ENCODE measurements at places on chromosomes 2 and 18.

DNA sequence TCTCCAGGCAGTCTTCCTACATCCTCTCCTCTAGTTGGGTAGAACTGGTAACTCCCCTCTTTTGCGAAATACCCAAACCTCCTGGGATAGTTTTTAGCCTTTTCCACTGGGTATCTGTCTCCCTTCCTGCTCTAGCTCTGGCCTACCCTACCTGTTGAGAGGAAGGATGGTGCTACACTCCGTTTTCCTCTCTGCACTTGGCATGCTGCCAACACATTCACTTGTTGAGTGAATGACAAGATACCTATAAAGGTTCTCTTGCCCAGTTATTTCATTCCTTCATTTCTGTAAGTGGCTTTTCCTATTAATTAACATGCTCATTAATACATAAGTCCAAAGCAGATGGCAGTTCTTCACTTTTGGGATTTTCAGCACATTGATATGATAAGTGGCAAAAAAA is 293.8 kb downstream of the CNTNAP5 start:
- no peak for DNase-seq

DNA sequence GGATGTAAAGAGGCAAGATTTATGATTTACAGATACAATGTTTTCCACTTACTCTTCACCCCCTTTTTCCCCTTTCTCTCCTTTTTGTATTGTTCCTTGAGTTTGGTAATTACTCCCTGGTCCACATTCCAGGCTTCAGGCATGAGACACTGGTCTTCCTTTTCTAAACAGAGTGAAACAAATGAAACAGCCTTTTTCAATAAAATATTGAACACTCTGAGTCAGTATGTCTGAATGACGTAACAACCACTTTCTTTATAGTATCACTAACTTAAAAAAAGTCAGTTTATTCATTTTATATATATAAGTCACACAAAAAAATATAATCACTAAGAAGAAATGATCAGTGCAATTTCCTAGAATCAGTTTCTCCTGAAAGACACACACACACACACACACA is 79.7 kb downstream of the STRN start:
- no peak for DNase-seq

DNA sequence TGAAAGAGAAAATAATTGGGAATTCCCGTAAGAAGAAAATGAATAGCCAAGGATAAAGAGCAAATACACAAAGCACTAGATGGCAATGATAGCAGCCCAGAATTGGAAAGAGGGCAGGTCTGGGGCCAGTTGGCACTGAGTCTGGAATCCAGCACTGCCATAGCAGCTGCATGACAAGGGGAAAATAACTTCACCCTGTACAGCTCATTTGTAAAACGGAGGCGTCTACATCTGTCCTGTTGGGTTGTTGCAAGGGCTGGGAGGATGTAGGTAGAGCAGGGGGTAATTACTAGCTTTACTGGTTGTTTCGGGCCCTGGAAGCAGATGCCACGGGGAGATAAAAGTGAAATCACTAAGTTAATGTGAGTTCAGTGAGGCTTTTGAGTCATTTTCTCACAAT is 110.0 kb upstream of the RASGRP3 start:
- no peak for DNase-seq

DNA sequence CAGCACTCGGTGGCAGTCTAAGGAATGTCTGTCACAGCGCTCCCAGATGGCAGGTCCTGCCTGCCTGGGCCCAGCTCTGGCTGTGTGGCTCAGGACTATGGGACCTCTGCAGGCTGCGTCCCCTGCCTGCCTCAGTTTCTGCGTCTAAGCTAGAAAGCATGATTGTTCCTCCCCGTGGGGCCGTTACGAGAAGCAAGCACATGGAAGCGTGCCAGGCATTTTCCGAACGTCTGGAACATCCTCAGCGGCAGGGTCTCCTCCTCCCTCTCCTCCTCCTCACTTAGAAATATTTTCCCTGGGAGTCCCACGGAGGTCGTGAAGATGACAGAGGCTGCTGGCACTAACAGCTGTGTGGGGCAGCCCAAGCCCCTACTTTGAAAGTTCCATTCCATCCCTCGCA is 43.3 kb downstream of the LRRFIP1 start:
- no peak for DNase-seq

DNA sequence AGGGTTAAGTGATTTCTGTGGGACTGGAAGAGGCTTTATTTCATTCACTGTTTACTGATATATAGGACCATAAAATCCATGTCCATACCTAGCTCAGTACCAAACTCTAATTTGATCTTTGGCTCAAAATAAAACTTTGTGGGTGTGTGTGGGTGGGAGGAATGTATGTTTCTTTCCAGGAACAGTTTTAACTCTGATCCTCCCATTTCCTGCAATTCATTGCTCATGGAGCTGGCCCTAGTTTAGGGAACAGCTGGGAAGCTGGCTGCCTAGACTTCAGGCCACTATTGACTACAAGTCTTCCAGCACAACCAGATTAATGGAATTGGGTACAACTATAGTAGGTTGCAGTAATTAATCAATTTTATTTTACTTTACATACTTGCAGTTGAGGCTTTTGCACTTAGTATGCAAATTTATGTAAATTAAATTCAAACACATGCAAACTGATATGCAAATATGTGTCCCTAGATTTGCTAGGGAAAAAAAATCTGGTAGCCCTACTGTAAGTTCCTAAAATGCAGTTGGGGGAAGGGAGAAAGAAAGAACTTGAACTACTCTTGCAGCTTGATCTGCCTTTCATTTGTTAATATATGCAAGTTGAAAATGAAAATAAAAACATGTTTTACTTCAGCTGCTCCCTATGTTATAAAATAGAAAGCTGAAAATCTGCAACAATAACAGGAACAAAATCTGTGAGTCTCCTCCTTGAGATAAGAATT is 1070.3 kb upstream of the CELF4 start:
- peak; percentile 19 for DNase-seq

GRCh38 chr2:158498043-158498748 is 41.4 kb downstream of the PKP4 start:
- no peak for DNase-seq

- peak; percentile 62 for DNase-seq
Observed at GRCh38 chr18:62037989-62038778, 145.4 kb upstream of the RNF152 start.

- no peak for DNase-seq
Observed at GRCh38 chr2:47720036-47720435, 62.9 kb upstream of the MSH6 start.

- peak; percentile 43 for DNase-seq
Observed at GRCh38 chr18:57542126-57542525, 44.4 kb downstream of the FECH start.

GRCh38 chr2:106342831-106343251 is 125.4 kb downstream of the RGPD3 start:
- DNase-seq = no peak

DNA sequence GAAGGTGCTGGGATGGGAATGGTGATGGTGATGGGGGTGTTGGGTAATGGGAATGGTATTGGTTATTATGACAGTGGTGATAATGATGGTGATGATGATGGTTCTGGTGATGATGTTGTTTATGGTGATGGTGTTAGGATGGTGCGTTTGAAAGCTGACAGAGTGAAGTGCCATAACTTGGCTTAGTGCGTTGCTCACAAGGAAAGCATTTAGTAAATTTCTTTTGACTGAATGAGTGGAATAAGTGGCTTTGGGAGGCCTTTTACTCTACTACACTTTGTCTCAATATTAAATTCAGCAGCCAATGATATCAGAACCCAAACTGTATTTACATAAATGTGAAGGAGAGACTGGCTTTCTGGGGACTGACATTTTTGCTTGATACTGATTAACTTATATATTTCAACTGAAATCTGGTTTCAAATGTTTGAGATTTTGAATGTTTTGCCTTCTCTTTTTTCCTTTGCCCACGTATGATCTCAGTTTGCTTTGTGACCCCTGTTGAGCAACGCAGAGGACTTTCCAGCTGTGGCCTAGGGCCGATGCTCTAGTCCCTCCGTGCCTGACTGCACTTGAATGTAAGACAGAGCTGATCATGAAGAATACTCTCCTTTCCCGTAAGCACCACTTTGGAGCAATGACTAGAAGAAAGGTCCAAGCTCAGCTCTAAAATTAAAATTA is 128.5 kb upstream of the SH3BP4 start:
- no peak for DNase-seq

DNA sequence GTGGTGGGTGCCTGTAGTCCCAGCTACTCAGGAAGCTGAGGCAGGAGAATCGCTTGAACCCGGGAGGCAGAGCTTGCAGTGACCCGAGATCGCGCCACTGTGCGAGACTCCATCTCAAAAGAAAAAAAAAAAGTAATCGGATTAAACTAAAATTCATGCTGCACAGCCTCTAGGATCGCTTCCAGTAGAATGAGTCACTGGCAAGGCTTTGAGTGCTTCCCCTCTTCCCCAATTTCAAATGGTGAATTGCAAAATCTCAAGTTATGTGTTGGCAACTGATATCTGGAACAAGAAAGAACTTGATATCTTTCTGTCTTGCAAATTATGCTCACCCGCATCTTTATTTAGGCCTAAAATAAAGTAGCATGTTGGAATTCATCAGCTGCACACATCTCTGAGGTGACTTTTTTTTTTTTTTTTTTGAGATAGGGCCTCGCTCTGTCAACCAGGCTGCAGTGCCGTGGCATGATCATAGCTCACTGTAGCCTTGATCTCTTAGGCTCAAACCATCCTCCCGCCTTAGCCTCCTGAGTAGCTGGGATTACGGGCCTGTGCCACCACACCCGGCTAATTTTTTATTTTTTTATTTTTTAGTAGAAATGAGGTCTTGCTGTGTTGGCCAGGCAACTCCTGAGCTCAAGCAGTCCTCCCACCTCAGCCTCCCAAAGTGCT is 12.7 kb downstream of the TTC39C start:
- DNase-seq = peak; percentile 90

DNA sequence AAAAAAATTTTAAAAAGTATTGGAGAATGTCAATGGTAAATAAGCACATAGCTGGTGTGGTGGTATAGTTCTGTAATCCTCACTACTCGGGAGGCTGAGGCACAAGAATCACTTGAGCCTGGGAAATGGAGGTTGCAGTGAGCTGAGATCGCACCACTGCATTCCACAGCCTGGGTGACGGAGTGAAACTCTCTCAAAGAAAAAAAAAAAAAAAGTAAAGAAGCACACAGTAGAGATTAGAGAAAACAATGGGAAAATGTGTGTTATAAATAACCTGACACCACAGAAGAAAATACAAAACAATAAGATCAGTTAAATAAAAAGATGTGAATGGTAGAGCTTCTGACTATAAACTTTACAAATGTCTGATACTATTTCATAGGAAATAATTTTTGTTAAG is 163.7 kb upstream of the WDSUB1 start:
- no peak for DNase-seq

DNA sequence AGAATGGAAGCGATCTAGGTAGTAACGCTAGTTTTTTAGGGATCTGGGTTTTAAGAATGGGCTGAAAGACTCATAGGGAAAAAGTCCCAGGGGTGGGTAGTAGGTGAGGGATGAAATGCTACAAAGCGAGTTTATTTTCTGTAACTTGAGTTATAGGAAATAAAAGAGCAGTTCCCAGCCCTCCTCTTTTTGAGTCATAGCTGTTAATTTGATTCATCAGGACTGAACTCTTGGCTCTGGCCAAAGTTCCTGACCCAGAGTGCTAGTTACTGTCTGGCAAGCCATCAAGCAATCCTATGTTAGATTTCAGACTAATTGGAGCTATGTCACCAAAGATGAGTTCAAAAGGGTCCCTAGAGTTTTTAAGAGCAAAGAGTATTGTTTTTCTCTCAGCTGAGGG is 17.4 kb upstream of the NOSTRIN start:
- peak; percentile 64 for DNase-seq

- DNase-seq = peak; percentile 62
Observed at GRCh38 chr18:11271954-11272353, 122.6 kb upstream of the PIEZO2 start.

DNA sequence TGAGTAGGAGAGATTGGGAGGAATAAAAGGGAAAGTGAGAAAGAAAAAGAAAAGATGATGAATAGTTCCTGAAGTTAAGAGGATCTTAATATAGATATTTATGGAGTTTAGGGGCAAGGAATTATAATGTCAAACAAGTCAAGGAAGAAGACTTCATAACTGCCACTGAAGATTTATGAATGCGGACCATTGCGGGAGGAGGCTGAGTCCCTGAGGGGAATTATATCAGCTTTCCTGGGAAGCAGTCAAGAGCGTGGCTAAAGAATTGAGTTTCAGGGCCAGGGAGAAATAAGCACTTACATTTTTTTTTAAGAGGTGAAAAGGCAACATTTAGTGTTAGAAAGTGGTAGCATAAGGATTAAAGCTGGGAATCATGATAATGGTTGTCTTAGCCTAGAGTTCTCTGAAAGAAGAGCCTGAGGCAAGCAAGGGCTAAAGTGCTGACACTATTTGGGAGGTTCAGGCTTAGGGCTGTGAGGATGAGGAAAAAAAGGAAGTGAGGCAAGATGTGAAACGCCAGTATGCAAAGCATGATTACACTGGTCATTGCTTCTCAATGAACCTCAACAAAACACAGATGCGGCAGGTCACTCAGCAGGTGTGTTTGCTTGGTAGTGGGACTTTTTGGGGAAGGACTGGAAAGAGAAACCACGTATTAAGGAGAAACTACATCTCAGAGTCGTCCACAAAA is 217.1 kb downstream of the SLC4A3 start:
- no peak for DNase-seq

GRCh38 chr2:116719836-116720235 is 1094.7 kb upstream of the DDX18 start:
- DNase-seq = no peak

DNA sequence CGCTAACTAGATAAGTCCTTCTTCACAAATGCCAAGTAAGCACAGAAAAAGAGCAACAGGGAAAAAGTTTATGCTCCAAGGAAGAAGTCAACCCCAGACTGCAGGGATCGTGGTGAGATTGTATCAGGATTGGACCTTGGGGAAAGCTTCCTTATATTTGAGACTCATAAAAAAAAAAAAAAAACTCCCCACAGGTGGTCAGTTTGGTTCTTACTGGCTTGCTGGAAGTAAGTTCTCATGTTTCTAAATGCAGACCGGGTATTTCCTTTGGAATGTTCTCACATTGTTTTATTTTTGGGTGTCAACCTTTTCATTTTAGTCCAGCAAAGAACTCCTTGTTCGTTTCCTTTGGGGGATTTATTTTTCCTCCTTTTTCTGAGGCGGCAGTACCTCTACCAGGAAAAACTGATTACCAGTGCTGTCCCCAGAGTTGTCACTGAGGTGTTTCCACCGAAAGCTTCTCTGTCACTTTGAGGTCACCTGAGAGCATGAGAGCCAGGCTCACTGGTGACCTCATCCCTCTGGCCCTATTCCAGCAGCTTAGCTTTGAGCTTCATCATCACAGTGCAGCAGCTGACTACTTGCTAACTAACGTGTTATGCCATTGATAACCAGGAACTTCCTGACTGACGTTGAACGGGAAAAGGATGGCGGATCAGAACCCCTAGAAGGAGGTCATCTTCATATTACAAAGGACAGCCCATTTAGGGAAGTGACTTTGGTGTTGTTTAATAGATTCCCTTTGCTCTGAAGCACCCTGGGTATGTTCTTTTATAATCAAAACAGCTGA is 16.8 kb upstream of the ATP8B1 start:
- DNase-seq = peak; percentile 81

DNA sequence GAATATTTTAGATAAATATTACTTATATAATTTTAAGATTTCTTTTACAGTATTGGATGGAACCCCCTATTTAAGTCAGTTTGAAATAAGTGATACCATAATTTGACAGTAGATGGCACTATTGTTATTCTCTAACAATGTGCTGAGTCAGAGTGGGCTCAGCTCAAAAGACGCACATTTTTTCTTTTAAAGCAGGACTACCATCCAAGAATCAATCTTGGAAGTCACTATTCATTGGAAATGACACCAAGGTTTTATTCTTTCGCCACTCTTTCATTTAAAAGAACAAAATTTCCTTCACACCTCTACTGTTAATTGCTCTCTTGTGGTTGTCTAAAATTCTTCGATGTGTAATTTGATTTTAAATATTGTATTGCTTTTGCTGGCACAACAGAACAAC is 32.6 kb upstream of the SPAG16 start:
- DNase-seq = peak; percentile 18

GRCh38 chr2:202074324-202074723 is 1.3 kb downstream of the KIAA2012 start:
- no peak for DNase-seq

Data from osteoblast (primary cell).